Stimulated activated CD8-positive, alpha-beta memory T cell treated with anti-CD3 and anti-CD28 coated beads, Interleukin-4, amount 100 ng/mL, for 4 hours (primary cell): ENCODE measurements at places on chromosomes 5 and 9.

DNA sequence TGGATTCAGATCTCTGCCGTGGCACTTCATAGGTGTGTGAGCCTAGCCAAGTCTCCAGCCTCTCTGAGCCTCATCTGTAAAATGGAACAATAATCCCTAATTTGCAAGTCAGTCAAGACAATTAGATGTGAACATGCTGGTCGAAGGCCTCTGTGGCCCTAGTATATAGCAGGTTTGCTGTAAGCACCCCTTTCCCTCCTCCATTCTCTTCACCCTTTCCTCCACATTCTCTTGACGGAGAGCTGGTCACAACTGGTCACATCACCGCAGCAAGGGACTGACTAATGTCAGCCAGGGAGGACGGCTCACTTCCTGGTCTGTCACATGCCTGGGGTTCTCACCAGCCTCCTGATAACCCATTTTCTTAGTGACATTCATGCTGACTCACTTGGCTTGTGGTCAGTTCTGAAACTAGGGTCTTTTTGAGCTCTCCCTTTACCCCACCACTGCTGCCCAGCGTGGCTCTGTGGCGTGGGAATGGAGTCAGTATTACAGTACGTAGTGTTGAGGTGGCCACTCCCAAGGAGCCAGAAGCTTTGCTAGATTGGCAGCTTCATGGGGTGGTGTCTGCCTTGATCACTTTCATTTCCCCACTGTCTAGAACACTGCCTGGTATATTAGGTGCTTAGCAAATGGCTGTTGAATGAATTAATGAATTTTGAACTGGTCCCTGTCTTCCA is 47.8 kb downstream of the ERGIC1 start:
- peak; percentile 11 for DNase-seq

DNA sequence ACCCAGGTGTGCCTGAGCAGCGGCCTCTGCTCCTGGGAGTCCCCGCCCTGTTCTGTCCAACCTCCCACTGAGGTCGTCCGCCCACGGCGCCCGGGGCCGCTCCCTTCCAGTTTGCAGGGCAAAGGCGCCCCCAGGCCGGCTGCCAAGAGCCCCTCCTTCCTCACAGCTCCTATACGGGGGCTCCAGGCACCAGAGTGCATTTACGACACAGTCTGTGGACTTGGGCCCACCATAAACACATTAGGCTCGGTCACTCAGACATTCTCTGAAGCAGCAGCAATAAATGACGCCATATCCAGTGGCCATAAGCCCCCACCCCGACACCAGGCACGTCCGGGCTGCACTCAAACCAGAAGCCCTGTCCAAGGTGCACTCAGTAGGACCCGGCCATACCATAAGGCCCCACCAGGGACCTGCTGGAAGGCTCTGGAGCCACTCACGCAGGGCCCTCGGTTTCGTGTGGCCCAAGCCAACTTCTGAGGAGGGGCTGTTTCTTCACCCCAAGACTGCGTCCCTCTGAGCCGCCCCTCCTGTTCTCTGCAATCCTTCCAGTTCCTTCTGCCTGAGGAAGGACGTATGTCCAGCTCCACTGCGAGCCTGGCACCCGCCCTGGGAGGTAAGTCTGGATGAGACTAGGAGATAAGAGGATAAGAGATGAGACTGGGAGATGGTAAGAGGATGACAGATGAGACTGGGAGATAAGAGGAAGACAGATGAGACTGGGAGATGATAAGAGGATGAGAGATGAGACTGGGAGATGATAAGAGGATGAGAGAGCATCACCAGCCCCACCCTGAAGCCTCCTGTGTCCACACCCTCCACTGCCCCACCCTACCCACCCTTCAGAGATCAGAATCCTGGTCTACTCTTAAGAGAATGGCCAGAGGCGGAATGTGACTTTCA is 26.7 kb downstream of the SLC6A18 start:
- DNase-seq, result no peak

- no peak for DNase-seq
Observed at GRCh38 chr5:92081958-92082712, 699.0 kb upstream of the ARRDC3 start.

GRCh38 chr5:160092960-160093707 is 26.1 kb downstream of the PWWP2A start:
- DNase-seq, result no peak

GRCh38 chr5:44807269-44807668 is 1.5 kb upstream of the MRPS30 start:
- no peak for DNase-seq

DNA sequence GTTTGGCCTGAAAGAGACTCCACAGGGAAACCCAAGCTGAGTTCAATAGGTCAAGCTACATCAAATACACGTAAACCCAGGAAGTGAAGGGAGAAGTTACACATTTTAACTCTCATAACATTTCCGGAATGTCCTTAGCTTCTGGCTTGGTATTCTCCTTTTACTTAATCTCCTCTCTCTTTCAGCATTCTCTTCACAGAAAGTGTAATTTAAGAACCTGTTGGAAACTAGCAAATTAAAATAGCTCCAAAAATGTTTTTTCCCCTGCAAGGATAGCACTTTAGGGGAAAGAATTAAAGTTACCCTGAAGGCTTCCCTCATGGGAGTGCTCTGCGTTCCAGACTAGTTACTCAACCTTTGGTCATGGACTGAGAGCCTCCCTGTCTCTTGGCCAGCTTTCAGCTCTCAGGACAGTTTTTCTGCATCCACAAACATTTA is 292.7 kb upstream of the TARS1 start:
- DNase-seq, result no peak

GRCh38 chr5:81631621-81632020 is 119.3 kb downstream of the SSBP2 start:
- no peak for DNase-seq

DNA sequence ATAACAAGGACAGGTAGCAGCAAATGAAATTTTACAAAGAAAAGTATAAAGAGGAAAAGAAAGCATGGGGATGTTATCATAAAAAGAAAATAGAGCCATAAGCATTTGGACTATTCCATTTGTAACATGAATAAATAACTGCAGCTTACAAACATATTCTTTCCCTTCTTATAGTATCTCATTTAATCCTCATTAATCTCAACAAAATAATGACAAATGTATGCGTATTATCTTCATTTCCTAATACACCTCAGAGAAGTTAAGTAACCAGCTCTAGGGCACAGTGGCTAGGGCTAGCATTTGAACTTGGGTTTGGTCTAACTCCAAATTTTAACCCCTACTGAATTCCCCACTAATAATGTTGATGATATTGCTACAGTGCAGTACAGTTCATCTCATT is 175.5 kb upstream of the POU5F2 start:
- no peak for DNase-seq

DNA sequence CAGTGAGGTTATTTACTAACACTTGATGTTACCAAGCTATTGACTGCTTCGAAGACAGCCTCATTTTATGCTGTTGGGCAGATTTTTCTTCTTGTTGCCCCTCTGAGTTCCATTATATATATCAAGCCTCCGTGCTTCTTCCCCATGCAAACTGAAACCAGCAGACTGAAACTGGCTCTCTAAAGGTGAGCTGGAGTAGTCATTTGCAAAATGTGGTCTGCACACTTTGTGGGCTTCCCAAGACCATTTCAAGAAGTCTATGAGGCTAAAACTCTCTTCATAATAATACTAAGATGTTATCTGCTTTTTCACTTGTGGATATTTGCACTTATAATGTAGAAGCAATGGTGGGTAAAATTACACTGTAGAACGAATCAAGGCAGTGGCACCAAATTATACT is 13.9 kb downstream of the SLC36A1 start:
- no peak for DNase-seq

DNA sequence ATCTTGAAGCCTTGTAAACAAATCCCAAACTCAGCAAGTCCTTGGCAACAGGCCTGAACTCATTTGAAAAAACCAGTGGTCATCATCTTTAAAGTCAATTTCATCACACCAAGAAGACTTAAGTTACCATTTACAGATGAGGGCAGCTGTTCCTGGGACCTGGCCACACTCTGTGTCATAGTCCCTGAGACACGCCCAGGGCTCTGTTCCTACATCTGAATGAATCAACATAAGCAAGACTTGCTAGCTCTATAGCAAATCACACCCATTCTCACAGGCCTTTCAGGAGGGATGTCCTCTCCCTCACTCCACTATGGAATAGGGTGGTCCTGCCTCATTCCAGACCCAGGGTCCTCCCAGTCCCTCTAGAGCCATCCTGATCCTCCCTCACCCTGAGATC is 142.8 kb downstream of the NSG2 start:
- no peak for DNase-seq

DNA sequence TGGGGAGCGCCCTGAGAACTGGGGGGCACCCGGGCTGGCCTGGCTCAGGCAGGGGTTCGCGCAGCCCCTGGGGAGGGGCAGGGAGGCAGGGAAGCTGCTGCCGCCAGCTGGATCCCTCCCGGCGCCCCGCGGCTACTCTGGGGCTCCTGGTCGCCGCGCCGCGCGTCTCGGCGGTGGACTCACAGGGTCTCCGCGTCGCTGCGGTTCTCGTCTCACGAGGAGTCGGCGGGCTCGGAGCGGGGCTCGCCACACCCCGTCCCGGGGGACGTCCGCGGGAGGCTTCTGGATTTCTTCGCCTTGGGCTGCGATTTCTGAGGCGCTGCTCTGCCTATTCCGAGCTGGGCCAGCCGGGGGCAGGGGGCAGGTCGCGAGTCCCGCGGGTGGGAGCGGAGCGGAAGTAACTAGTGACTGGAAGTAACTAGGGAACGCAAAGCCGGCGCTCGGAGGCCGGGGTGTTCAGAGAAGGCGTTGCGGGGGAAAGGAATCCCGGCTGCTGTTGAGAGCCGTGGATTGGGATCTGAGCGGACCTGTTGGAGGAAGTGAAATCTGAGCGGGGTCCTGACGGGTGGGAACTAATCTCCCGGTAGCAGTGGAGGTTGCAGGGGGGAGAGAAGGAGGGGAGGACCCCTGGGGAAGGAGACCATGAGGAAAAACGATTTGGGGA is 511 bp downstream of the CYSTM1 start:
- DNase-seq, result peak; percentile 31

GRCh38 chr9:98130576-98131228 is 11.7 kb upstream of the TRIM14 start:
- no peak for DNase-seq

GRCh38 chr5:167057665-167058064 is 1233.8 kb upstream of the WWC1 start:
- no peak for DNase-seq

GRCh38 chr5:169785771-169786618 is 148.9 kb downstream of the DOCK2 start:
- DNase-seq, result no peak

DNA sequence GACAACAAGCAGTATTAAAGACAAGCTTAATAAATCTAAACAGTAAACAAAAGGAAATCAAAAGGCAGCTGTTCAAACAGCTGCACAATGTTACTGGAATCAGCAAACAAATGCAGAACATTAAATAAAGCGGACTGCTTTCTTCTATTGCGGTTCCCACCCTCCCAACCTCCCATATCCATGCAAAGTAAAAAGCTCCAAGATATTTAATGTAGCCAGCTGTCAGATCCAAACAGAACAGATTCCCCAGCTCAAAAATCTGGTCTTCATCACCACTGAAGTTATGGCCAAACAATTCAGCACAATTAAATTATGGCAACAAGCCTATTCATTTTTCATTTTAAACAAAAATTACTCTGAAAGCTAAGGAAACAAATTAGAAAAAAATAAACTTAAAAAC is 75.9 kb downstream of the SLC38A9 start:
- DNase-seq, result no peak

DNA sequence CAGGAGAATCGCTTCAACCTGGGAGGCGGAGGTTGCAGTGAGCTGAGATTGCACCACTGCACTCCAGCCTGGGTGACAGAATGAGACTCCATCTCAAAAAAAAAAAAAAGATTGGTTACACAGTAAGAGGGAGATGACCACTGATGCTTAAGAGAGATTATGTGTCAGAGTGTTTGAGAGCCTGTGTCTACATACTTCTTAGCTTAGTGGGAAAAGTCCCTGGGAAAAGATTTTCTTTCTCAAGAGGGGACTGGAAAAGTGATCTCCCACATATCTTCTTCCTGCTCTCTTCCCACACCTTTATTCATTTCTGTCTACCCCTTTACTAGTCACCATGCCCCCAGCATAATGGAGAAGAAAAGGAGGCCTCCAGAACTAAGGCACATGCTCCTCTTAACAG is 55.2 kb downstream of the MCTP1 start:
- no peak for DNase-seq

- DNase-seq, result peak; percentile 21
Observed at GRCh38 chr5:93620487-93621326, 37.7 kb downstream of the NR2F1 start.
